ENCODE measurements at places on chromosomes 11 and 22.

DNA sequence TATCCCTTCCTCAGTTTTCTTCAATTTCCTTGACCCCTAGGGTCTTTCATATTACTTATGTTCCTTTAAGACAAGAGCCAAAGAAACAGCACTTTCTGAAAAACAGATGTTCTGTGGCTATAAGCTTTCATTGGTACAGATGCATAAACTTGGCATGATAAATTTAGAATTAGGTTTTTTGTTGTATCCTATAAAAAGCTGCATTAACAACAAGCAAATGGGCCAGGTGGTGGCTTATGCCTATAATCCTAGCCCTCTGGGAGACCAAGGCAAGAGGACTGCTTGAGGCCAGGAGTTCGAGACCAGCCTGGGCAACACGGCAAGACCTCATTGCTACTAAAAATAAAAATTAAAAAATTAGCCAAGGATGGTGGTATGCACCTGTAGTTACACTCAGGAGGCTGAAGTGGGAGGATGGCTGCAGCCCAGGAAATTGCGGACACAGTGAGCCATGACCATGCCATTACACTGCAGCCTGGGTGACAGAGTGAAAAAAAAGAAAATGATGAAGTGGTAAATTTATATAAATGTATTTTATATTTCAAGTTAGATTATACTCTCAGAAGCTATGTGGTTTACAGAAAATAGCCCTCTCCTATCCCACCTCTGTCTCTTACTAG, 18.3 kb downstream of the KMT5B start:
- no peak for DNase-seq

GRCh38 chr11:73306069-73306841, 1.8 kb upstream of the ARHGEF17 start:
- DNase-seq = no peak

DNA sequence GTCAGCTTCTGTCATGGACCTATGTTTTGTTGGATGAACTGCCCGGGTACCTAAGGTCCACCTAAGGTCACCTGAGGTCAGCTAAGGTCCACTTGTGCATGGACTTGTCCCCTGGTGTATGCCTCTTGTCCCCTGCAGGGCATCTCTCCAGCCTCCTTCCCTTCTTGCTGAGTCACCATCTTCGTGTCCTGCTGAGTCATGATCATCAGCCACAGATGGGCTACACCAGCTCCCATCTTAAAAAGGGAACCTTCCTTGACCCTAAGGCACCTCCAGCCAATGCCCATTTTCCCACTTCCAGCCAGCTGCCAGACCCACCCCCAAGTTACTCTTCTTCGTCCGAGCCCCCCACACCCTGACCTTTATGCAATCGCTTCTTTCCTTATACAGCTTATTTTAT, 544.9 kb downstream of the TBC1D22A start:
- DNase-seq = peak; percentile 15

- DNase-seq = no peak
Observed at GRCh38 chr22:50400406-50400805, 57.3 kb downstream of the PPP6R2 start.

GRCh38 chr11:46222490-46223251, 54.8 kb upstream of the CREB3L1 start:
- no peak for DNase-seq

All from cardiac septum (tissue), 1 donor.